ENCODE measurements at places on chromosomes 2 and 18.
A peak's percentile ranks its signal among the peaks of the same experiment; 100 is the strongest.

GRCh38 chr2:185700883-185701282, 37.7 kb upstream of the FSIP2 start:
- no peak for DNase-seq

GRCh38 chr2:127254386-127254981, 34.4 kb upstream of the CYP27C1 start:
- no peak for DNase-seq

- no peak for DNase-seq
Measured at GRCh38 chr2:111028720-111029119, 92.0 kb upstream of the BCL2L11 start.

DNA sequence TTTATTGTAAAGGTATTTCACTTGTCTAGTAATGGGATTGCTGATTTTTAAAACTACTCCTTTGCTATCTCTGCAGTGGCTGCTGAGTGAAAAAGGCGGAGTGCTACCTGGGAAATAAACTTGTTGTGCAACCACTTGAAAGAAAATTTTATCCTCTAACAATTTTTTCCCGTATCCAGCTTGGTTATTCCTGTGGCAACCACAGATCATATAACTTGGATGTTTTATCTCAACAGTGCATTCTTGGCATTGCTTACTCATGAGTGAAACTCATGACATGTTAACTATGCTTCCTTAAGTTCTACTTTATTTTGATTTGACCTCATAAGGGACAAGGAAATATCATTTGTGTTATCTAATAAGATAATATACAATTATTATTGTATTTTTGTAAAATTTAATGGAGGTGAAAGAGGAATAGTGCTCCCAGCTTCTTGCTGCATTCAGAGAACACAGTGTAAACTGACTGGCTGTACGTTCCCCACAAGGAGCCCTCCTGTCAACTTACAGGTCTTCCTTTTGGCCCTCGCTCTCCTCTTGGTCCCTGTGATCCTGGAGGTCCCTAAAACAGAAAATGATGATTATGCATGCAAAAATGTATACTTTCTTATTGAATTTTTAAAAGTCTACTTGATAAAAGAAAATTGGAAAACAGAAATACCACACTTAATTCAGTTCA, 82.7 kb downstream of the COL5A2 start:
- no peak for DNase-seq

DNA sequence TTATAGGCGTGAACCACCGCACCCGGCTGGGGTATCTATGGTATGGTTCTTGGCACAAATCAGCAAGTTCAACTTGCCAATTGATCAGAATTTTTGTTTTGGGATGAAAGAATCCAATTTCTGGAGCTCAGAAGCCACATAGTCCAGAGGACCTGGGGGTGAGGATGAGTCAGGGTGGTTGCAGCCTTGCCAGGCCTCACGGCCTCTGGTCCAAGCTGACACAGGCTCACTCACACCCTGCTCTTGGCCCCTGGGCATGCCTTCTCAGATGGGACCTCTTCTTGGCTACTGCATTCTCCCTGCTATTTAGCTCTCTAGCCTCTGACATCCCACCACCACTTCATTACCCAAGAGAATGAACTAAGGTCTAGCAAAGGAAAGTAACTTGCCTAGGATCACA, 16.3 kb downstream of the CAPG start:
- no peak for DNase-seq

- DNase-seq: no peak
Measured at GRCh38 chr2:191311-192190, 72.3 kb downstream of the SH3YL1 start.

GRCh38 chr2:128549646-128550260, 231.1 kb upstream of the HS6ST1 start:
- DNase-seq: no peak

DNA sequence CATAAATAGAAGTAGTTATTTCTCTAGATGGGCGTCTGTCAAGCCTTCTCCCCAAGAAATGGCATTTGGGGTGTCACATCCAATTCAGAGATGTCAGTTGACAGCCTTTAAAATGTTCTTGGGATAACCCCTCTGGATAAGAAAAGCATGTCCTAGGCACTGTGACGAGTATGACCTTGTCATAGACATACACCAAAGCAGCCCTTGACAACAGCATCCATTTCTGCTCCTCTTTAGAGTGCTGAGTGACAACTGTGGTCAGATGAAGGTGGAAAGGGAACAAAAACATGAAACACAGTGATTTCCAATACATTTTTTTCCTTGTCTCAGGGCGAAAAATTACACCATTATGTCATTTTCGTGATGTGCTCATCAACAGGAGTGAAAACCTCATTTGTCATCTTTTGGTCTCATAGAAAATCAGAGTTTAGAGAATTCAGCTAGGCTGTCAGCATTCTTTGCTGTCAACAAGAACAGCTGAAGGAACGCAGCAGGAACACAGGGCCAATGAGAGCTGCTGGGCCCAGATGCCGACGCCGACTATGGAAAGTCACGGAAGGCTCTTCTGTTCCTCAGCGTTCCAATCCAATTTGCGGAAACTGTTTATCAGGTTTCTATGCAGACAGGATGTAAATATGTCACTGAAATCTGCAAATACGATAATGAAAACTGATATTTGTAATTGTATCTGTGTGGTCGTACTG, 193.2 kb downstream of the ICOS start:
- DNase-seq: no peak

- peak; percentile 74 for DNase-seq
Measured at GRCh38 chr2:219418155-219419011, at the start of gene DES. TSS of gene DES (plus strand) at chr2:219418377. CDS start at chr2:219418463, 86 bp downstream.

GRCh38 chr2:9229470-9229820, 22.8 kb downstream of the ASAP2 start:
- DNase-seq: no peak

DNA sequence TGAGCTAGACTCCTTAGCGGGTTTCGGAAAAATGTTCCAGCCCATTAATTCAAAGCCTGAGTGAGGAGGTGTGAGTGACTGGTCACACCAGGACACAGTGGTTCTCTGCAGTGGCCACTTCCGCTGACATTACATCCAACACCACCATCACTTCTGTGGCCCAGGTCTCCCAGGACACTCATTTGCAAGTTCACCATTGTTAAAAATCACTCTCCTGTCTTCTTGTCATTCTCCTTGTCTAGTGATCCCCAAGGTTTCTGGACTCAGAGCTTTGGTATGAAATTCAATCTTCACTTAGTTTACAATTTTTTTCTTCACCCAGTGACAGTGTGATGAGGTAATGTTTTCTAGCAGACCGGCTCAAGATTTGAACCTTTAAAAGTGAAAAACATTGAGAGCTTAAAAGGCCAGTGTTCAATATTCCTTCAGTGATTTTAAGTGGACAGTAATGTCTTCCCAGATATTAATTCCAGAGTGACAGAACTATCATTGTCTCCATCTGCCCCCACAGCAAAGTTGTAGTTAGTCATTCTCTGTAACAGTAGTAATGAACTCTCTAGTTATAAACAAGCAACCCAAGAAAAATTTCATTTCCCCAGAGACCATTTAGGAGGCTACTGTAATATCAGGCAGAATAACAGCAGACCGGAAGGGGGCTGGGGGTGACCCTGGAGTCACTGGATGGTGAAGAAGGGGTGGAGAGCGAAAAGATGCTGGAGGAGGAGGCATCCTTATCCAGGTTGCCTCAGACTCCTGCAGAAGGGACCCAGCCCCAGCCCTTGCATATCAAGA, 164.9 kb downstream of the GFPT1 start:
- DNase-seq: no peak

- peak; percentile 30 for DNase-seq
Measured at GRCh38 chr18:35289293-35289692, 736 bp downstream of the ZSCAN30 start.

- DNase-seq: no peak
Measured at GRCh38 chr2:138365581-138365980, 136.0 kb upstream of the SPOPL start.

- DNase-seq: no peak
Measured at GRCh38 chr2:240255811-240256703, 115.6 kb upstream of the OTOS start.

DNA sequence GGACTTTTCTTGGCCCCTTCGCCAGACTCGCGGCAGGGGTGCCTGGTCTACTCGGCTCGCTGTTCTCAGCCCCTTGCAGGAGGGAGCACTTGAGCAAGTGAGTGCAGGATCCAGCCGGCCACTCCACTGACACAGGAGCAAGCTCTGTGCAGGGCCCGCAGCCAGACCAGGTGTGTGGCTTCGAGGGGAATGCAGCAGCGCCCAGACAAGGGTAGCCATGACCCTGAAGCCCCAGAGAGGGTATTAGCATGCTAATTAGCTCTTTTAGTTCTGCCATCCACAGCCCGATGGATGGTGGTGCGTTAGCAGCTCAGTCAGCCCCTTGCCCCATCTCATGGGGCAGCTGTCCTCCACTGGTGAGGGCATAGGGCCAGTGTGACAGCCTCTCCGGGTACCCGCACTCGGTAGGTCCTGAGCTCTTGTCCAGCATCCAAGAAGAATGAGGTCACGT, 103.2 kb upstream of the HS6ST1 start:
- DNase-seq: peak; percentile 21

GRCh38 chr18:5447442-5447841, 96.4 kb downstream of the EPB41L3 start:
- no peak for DNase-seq

DNA sequence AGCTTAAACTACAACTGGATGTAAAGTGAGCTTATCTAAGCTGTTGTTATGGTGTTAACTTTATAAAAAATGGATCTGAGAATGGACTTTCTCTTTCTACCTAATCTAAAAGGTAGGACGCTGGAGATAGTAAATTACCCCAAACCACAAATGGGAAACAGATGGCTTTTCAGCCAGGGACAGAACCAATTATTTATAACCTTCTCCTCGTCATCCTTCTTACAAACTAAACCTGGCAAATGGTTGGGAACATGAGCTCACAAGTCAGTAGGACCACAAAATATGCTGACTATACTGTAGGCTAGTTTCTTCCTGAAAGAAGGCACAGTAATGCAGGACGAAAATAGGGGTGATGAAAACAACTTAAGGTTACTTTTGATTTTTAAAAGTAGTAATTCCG, 32.7 kb upstream of the ZDBF2 start:
- DNase-seq: no peak

DNA sequence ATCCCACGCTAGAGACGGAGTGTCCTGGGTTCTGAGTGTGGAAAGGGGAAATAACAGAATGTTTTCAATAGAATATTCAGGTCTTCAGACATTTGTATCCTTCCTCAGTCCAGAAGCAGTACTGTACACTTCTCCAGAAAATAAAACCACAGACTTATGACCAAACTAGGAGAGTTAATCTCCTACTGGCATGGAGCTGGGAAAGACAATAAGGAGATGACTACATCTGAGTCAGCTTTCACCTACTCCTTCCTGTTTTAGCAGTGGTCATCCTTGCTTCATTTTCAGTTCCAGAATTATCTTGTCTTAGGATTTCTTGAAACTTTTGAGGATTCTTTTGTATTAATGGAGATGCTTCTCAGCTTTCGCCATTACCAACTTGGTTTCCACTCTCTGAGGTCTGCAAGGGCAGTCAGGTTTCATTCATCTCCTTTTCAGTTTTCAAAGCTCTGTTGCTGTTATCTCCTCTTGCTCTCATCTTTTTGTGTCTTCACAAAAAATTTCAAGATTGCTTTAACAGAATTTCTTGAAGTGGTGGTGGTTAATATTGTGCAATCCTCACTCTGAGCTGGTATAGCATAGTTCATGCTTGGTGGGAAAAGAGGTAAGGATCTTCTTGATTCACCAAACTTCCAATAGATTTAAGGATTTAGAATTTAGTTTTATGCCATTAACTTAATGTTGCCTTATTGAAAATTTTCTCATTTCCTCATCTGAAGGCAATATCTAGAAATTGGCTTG, 23.7 kb upstream of the NR4A2 start:
- no peak for DNase-seq

DNA sequence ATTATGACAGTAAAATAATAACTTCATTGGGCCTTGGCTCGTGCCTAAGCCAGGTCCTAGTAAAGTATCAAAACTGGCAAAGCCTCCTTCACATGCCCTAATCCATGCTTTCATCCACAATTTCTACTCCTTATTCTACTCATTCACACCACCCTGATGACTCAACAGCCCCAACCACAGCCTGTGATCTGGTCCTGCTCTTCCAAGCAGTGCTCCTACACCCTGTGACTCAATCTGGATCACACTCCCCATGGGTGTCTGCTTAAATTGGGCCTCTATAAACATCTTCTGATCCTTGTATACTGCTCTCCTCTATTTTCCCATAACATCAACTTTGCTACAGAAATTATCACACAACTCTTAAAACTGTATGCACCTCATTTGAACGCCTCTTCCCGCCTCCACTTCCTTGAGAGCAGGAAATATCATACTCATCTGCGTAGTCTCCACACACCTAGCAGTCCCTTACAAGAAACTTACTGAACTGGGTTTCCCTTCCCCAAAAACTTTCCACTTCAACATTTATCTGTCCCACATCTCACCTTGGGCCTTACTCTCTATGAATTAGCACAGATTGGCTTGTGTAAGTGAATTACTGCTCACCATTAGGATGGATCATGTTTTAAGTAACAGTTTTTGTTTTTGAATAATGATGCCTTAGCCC, 15.9 kb downstream of the GTF3C3 start:
- DNase-seq: no peak

DNA sequence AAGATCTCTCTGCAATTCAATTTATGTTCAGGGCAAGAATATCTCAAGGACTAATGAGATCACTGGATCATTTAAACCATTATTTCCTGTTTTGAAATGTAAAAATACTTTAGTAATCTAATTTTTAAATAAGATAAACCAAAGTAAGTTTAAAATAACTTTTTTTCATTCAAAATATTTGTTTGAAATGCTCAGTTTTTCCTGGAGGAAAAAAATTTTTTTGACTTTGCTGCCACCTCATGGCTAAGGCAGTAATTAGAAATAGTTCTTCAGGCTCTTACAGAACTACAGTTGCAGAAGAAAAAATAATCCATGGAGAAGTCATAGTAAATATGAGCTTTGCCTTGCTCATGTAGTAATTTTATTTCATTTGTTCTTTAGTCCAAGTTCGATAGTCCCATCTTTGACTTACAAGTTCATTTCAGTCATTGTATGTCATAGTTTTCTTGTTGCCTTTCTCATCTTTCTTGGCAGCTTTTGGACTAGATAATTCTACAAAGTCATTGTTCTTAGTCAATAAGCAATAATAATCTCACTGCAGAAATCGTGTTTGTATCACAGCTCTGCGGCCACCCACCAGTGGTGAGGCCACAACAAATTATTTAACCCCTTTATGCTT, 127.4 kb downstream of the DPP4 start:
- DNase-seq: no peak

DNA sequence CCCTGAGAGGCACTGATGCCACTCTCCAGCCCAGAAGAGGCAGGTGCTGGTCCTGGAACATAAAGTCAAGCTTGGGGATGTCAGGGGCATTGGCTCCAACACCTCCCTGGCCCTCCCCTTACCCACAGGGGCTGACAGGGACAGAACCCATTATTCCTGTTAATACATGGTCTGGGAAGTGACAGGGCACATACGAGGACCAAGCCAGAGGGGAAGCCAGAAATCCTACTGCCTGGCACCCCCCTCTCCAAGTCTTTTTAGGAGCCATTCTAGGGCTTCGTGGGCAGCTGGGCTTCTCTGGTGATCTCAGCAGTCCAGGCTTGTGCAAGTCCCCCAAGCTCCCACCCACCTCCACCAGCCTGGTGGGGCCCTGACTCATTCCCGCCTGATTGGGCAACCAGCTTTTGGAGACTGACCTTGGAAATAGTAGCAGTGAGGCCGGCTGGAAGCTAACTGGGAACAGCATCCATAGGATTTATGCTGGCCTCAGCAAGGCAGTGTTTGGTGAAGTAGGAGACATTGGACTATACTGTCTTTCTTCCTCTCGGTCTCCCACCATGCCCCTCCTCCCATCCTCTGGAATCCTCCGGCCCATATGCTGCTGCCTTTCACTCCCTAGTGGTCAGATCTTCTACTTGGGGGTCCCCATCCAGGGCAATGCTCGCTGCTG, 86.4 kb upstream of the HK2 start:
- DNase-seq: no peak

- no peak for DNase-seq
Measured at GRCh38 chr2:241226723-241227572, 38.5 kb downstream of the ANO7 start.

All from left hindlimb (tissue), 1 donor.